ENCODE measurements at places on chromosomes 16 and 17.

- no peak for DNase-seq
Observed at GRCh38 chr16:12583237-12583897, 220.3 kb downstream of the CPPED1 start.

GRCh38 chr17:66859353-66859752 lies 24.4 kb downstream of the CACNG5 start:
- no peak for DNase-seq

DNA sequence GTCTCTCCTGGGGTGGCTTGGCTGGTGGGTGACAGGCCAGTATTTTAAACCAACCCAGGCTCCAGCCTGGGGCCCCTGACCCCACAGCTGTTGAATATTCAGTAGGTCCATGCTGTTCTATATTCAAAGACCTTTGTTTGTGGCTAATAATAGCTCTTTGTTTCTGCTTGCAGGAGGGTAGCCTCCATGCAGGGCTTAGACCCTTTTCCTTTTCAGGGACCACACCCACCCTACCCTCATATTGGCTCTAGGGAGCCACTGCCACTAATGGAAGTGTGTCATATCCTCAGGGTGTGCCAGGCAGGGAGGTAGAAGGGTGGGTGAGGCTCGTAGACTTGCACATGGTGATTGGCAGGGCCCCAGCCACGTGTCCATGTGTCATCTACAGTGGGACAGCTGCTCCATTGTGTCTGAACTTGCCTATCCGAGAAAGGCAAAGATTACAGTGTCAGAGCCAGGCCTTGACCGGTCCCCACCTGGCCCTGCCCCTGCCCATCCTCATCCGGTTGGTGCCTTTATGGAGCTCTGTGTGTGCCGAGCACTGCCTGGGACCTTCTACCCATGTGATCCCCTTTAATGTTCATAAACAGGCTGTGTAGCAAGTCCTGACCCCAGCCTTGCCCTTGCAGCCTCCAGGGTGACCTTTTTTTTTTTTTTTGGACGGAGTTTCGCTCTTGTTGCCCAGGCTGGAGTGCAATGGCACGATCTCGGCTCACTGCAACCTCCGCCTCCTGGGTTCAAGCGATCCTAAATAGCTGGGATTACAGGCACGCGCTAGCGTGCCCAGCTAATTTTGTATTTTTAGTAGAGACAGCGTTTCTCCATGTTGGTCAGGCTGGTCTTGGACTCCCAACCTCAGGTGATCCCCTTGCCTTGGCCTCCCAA lies 22.1 kb downstream of the TMC7 start:
- DNase-seq, result no peak

DNA sequence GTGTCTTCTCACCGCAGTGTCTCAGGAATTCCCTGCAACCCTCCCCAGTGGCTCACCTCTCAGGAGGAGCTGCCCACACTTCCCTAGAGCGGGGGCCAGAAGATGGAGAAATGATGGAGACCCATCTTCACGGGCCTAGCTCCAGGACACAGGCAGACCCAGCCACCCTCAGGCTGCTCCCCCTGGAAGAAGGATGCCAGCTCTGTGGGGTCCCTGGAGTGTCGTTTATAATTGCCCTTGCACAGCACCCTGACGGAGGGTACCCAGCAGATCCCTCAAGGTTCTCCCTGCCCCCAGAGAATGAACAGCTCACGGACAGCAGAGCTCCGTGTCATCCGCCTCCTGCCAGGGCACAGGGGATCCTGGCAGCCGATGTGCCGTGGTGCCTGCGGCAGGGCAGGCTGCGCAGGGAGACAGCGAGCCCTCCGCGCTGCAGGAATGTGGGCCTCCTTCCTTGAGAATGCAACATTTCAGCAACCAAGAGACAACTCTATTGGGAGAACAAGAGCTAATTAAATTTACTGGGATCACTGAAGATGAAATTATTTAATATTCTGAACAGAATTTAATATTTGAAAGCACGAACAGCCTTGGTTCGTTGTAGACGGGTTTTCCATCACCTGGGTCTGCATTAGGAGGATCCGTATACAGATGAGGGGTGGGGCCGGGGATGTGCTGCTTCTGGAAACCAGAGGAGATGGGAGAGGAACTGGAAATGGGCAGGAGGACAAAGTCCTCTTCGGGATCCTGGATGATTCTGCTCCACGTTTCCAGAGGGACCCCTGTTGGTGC lies 21.0 kb upstream of the RBFOX3 start:
- no peak for DNase-seq

DNA sequence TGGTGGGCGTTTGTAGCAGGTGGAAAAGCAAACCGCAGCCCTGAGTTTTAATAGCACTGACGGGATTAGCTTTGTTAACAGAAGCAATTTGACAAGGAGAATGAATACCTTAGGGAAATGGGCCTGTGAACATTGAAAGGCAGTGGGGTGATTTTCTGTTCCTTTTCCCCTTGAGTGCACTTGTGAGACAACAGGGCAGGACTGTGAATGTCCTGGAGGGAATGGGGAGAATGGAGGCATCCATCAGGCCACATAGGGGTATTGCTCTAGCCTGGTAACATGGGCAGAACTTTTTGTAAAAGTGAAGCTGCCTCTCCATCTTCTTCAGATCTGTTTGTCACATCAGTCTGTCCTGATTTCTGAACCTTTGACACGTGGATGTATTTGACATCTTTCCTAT lies 26.2 kb downstream of the USP43 start:
- DNase-seq, result no peak

All from NCI-H1092 (cell line).